RKO (cell line): ENCODE measurements at places on chromosomes 3 and 15.

DNA sequence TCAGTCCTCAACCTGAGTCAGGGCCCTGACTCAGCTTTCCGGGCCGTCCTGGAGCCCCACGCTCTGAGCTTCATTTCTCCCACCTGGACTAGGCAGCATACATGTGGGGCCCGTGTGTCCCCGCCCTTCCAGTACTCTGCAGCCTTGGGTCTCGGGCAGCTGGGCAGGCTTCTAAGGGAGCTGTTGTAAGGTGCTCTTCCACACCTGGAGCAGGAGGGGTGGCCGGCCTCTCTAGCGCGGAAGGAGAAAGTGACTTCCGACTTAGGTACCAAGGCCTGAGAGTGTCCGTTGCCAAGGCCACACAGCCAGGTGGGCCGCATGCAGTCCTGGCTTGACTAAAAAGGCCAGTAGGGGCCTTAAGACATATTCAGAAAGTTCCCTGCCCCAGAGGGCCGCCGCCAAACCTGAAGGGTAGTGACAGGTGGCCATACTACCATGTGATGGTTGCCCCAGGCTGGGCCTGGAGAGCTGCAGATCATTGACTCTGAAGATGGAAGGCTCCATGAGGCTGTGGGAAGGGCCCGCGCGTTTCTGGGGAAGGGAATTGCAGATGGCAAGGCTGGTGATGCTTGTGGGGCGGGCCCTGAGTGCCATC, 9.4 kb upstream of the SEMA3B start:
- no peak for DNase-seq

DNA sequence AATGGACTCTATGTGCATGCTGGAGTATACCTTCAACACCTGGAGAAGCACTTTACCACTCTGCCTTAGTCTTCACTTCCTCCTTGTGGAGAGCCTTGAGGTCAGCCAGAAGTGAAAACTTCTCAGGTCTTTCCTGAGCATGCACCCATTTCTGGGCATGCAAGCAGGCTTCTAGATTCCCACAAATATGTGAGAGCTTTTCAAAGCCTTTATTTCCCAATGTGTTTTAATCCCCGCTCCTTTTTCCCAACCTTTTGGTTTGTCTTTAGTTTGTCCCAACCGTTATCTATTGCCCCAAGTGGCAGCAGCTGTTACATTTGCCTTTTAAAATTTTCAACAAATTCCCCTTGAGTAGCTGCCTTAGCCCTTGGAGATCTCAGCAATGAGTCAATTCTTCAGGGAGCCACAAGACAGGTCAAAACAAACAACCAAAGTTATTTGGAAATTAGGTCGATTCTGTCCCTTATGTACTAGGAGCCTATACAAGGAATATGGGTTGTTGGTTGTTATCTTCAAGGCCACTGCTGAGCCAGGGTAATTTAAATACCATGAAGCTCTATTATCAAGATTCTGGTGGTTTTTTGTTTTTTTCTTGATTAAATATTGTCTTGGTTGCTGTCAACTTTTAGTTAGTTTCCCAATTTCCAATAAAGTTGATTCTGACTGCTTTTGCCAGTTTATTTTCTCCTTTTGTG, 44.4 kb downstream of the LSM3 start:
- DNase-seq = no peak

DNA sequence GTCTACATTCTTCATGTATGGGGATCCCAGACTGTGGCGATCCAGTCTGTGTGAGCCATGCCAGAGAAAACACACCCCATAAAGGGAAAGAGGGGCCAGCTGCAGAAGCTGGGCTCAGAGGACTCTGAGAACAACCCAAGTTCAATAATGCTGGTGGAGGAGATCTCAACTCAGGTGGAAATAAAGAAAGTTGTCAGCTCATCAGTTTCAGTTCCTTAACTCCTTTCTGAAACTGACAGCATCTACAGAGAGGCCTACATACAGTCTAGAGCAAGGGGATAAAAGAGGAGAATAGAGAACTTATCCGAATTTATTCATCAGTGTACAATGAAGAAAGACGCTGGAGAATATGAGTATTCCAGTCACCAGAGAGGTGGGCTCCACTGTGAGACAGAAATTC, 77.0 kb downstream of the NTRK3 start:
- DNase-seq = no peak

- DNase-seq = no peak
These were observed 11.4 kb downstream of the SKIL start for GRCh38 chr3:170368921-170369320.

GRCh38 chr3:40321818-40322217, 12.3 kb downstream of the EIF1B start:
- no peak for DNase-seq

DNA sequence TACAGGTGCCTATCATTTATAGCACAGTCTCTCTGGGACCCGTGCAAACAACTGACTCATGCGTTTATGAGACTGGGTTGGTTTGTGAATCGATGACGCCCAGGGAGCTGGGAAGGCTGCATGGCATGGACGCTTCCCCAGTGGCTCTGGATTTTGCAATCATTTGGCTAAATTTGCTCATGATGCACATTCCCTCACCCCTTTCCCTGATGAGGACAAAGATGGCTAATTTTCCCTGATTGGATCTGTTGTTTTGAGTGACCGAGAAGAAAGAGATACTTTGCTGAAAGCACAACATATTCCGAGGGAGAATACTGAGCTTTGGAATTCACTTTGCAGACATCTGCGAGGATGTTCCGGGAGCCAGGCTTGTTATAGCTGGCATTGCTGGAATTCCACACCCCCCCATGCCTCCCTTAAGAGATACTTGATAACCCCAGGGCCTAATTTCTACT, 51.1 kb downstream of the CGNL1 start:
- DNase-seq = no peak
